Stimulated activated naive CD8-positive, alpha-beta T cell treated with anti-CD3 and anti-CD28 coated beads, Interleukin-15, Interleukin-2, amounts not matched to agents 100 U/mL and 50 U/mL, for 24 hours (primary cell): ENCODE measurements at places on chromosomes 6 and 20.
A peak's percentile ranks its signal among the peaks of the same experiment; 100 is the strongest.

DNA sequence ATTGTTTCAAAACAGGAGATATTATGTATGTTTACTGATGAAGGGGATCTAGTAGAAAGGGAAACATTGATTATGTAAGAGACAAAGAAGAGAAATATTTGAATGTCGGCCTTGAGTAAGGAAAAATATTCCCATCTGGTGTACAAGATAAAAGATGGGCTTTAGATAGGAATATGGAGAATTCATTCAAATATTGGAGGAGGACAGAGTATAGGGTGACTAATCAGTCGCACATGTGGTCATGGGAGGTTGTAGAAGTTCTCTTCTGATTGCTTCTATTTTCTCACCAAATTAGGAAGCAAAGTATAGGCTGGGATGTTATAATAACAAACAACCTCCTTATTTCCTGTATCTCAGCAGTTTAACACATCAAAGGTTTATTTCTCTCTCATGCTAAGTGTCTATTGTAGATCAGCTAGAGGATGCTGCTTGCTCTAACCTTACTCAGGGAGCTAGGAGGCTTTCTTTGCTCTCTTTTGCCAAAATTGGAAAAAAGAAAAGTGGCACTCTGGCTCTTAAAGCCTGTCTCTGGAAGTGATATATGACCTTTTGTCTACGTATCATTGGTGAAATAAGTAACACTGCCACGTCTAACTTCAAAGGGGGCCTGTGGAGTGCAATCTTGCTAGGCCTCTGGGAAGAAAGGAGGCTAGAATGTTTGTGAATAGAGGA, 1.2 kb upstream of the HDDC2 start:
- DNase-seq: no peak

DNA sequence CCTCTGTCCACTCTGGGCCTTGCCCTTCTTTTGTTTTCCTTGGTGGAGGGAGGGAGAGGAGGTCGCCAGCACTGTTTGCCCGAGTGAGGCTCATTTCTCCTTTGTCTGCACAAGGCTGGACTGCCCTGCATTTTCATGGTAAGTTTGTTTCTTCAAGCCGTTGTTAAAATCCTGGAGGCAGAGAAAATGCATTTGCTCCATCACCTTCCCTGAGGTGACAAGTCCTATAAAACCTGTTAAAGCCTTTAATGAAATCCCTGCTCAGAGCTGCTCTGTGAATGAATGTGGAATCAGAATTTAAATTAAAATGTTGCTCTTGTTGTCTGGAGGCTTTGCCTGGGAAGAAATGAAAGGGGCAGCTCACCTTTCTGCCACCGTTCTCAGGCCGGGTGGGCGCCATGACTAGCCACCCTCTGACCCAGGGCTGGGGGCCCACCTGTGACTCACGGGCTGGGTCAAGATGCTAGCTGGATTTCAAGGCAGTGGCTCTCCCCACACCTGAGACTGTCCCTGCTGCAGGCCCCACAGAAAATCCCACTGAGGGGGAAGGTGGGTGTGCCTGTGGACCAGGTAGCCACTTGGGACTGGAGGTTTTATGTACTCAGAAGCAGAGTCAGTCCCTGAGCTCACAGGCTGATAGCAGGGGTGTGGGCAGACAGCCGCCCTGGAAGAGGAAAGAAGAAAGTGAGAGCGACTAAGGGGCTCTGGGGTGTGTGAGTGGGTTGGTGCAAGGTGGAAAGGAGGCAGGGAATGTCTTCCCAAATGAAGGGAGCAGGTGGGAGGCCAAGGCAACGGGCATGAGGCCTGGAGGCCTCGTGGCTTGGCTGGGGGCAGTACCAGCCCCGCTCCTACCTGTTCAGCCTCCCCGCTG, 24.0 kb upstream of the MYT1 start:
- DNase-seq: no peak

GRCh38 chr20:46979603-46980241, 85.1 kb downstream of the EYA2 start:
- no peak for DNase-seq

- DNase-seq: no peak
These were observed 63.3 kb downstream of the DLL1 start for GRCh38 chr6:170227521-170227983.

DNA sequence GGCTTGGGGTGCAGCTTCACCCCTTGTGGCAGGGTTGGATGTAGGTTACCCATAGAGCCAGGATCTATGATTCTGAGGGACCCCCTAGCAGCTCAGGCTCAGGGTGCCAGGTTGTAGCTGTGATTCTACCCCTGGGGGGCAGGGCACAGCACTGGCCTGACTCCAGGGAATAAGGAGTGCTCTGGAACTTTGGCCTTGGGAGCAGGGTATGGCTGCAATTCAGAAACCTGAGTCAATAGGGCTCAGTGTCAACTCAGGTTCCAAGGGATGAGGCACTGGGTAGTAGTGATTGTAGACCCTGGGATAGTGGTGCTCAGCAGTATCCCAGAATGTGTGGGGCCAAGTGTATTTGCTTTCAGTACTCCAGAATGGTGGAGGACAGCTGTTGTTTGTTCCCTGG, 8.6 kb downstream of the FHL5 start:
- DNase-seq: no peak

DNA sequence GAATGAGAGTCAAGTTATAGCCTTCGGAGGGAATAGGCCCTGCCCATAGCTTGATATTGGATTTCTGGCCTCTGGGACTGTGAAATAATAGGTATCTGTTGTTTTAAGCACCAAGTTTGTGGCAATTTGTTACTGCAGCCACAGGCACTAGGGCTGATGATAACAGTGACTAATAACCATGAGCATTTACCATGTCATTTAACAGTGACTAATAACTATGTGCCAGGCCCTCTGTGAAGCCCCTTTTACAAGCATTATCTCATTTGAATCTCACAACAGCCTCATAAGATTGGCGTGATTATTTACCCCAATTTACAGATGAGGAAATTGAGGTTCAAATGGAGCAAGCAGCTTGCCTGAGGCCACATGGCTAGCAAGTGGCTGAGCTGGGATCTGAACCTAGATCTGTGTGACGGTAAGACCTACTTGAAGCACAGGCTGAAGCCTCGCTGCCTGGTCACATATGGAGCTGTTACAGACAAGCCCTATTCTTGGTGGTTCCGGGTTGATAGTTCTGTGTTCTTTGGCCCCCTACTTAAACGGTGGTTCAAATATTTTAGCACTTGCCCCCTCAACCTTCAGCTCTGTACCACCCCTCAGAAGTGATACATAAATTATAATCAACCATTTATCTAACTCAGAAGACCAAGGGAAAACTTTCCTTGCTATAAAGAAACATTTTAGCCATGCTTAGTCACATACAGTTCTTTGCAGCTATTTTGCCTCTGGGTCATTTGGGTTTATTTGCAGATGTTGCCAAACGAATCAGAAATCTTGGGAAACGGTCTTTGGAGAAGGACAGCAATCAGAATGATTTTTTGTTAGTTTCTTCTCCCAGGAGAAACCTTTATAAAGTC, 98.3 kb downstream of the ELOVL5 start:
- no peak for DNase-seq

DNA sequence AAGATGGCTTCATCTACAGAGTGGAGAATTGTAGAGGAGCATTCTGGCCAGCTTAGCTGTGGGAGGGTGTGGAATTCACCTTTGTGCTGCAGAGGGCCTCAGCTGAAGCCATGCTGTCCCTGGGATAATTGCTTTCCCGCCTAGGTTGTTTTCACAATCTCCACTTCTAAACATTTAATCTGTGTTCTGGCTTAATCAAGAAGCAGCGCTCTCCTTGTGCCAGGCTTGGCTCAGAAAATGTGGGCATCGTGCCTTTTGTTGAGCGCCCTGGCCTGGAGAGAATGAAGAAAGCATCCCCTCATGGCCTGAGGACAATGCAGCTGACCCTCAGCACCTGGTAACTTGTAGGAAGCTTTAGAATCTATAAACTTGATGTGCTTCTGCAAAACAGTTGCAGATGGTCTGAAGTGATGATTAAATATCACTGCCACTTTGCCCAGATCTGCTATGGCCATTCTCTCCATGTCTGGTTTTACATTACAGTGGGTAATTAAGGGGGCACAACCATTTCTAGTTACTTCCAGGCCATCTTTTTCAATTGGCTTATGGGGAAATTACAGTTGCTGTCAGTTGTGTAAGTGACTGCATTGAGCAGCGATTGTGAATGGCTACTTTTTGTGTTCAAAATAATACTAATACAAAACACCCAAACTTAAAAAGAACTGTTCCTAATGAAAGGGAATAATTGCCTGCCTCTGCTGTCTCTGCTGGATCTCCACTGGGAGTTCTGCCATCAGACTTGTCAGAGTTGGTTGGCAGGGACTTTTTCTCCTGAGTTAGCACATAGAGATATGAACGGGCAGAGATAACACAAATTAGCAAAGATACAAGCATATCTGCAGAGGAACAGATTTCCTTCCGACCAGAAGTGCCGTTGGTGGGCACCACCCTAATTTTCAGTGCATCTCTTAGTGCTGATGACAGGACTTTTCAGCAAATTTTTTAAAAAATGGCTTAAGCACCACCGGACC, 18.4 kb downstream of the CTNNBL1 start:
- DNase-seq: no peak

- no peak for DNase-seq
These were observed 115.8 kb downstream of the FOXO3 start for GRCh38 chr6:108676555-108676954.

DNA sequence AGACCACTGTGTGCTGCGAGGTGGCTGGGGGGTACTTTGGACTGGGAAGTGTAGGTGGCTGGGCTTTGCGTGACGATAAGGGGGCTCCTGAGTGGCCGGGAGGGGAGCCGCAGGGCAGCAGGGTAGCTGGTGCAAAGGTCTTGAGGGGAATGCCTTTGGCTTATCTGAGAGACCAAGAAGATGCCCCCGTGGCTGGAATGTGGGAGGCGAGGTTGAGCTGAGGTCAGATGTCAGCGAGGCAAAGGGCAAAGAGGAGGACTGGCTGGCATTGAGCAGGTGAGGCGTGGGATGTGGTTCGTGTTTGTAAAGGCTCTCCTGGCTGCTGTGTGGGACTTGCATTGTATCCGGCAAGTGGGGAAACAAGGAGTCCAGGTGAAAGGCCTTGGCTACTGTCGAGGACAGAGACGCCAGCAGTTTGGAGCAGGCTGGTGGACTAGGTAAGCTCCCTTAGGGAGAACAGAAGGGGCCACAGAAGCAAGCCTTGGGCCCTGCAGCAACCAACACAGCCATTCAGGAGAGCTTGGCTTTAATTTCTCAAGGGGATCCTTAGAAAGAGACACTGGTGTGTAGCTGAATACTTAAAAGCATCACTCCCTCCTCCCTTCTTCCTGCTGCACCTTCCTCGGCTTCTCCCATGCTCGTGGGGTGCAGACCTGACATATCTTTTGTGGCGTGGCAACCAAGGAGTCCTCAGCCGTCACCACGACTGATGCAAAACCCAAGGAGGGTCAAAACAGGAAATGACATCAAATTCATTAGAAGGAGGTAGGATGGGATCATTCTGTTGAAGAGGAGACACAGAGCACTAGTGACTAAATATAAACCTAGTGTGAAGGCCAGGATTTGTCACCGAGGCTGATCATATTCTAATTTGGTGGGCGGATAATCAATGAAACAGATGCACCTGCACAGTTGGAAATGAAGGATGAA, 53.5 kb upstream of the ERVFRD-1 start:
- DNase-seq: no peak

DNA sequence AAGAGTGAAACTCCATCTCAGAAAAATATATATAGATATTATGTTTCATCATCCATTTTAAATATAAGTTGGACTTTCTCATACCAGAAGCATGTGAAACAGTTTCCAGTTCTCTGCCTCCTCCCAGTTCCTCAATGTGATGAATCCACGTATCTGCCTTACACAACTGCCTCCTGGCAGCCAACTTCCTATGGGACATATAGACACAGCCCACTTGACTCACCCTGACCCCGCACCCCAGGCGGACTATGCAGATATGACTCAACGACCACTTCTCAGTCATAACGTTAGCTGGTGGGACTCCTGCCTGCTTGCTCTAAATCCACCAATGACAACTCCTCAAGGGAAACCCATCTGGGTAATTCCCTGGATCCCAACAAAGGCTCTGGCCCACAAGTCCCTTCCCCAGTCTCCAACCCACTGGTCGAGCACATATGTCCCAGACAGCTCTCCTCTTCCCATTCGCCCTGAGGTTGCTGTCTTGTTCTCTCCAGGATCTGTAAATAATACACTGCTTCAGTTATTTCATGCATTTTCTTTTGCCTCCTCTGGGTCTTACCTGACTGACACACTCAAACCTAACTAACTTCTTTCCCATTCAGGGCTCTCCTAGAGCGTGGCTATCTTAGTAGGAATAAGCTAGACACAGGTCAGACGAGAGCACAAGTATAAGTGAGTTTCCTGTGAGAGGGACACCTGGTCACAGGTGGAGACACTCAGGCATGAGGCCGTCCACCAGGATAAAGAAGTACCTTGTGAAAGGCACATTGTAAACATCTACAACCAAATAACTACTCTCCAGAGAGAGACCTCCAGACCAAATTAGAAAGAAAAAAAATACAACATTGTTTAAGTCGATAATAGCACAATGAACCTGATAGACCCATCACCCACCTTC, 548.5 kb downstream of the CD83 start:
- DNase-seq: peak; percentile 65

- DNase-seq: no peak
These were observed 771.0 kb downstream of the QKI start for GRCh38 chr6:164185471-164185871.
